ENCODE measurements at places on chromosomes 4 and X. TPM values are rescaled to one million over a fixed set of nuclear protein-coding genes. Genes with fewer than 3 reads are reported as not detected.

HAND2 gene
- not detected for total RNA-seq

DNA sequence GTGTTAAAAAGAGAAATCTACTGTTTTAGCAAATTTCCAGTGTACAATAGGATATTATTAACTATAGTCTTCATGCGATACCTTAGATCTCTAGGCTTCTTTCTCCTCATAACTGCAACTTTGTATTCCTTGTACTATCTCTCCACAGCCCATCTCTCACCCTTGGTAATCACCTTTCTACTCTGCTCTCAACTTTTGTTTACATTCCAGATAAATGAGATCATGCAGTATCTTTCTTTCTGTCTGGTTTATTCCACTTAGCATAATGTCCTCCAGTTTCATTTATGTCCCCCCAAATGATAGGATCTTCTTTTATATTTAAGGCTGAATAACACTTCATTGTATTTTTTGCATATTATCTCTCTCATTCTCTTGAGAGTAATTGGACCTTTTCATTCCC lies 165.5 kb downstream of the HS3ST1 start:
- H3K27ac ChIP-seq, result no peak overlapping the region
- no peak for DNase-seq
- no peak overlapping the region for H3K4me3 ChIP-seq
- no peaks in the 10 kb centered on the region for H3K4me1 ChIP-seq
- H3K36me3 ChIP-seq, result no peaks in the 10 kb centered on the region
- H3K27me3 ChIP-seq, result no peaks in the 10 kb centered on the region

NKX1-1 gene
- not detected for total RNA-seq

GRCh38 chr4:42359711-42360110 lies 37.6 kb upstream of the SHISA3 start:
- no peak overlapping the region for H3K27ac ChIP-seq
- DNase-seq, result no peak
- no peaks in the 10 kb centered on the region for H3K27me3 ChIP-seq

VCX gene
- not detected for total RNA-seq

- H3K27ac ChIP-seq, result no peak overlapping the region
- no peak for DNase-seq
- no peak overlapping the region for H3K4me3 ChIP-seq
- H3K36me3 ChIP-seq, result no peaks in the 10 kb centered on the region
- H3K27me3 ChIP-seq, result no peaks in the 10 kb centered on the region
Observed at GRCh38 chr4:148094149-148094548, 348.1 kb downstream of the NR3C2 start.

FAM156B gene
- total RNA-seq, result 11.6 TPM

FRG2 gene
- total RNA-seq, result 0.59 TPM

DNA sequence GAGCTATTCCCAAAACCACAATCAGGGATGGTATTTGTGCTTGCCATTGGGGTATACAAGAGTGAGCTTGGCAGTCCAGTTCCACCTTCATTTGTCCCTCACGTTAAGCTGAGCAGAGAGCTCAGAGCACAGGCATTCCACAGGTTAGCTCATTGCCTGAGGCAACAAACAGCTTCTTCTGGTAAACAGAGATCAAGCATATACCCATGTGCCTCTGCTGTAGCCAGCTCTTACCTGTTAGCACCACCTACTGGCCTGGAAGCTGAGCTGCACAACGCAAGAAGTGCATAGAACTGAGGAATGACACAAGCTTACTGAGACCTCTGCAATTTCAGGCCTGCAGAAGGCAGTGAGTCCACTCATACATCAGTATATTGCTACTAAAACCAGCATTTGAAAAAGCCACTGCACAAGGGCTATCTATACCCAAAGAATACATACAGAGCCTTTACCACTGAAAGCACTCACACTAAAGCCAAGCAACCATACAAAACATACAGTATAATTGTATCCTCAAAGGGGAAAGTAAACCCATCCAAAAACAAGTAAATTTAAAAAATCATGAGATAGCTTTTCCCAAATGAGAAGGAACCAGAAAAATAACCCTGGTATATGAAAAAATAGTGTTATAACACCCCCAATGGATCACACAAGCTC lies 258.3 kb upstream of the GABRA2 start:
- no peak for DNase-seq
- H3K27me3 ChIP-seq, result no peaks in the 10 kb centered on the region
- no peaks in the 10 kb centered on the region for H3K36me3 ChIP-seq
- no peaks in the 10 kb centered on the region for H3K4me1 ChIP-seq

HTR2C gene
- not detected for total RNA-seq

MAGEA8 gene
- total RNA-seq, result not detected

ETDA gene
- total RNA-seq, result not detected

GRCh38 chr4:146478009-146478408 lies 43.7 kb downstream of the SLC10A7 start:
- no peaks in the 10 kb centered on the region for H3K36me3 ChIP-seq
- no peak for DNase-seq
- no peaks in the 10 kb centered on the region for H3K27me3 ChIP-seq
- no peak overlapping the region for H3K4me3 ChIP-seq
- H3K4me1 ChIP-seq, result no peaks in the 10 kb centered on the region

- no peaks in the 10 kb centered on the region for H3K27me3 ChIP-seq
- DNase-seq, result peak; percentile 45
- no peaks in the 10 kb centered on the region for H3K4me1 ChIP-seq
- no peaks in the 10 kb centered on the region for H3K36me3 ChIP-seq
- H3K4me3 ChIP-seq, result no peak within 1 kb of the TSS
Observed at GRCh38 chrX:155997436-155997835, at the start of gene IL9R. Gene IL9R, plus strand, starts transcription at chrX:155997696. Its CDS starts 64 bp downstream, at chrX:155997760.

BMP15 gene
- total RNA-seq, result not detected

AR gene
- not detected for total RNA-seq

DNA sequence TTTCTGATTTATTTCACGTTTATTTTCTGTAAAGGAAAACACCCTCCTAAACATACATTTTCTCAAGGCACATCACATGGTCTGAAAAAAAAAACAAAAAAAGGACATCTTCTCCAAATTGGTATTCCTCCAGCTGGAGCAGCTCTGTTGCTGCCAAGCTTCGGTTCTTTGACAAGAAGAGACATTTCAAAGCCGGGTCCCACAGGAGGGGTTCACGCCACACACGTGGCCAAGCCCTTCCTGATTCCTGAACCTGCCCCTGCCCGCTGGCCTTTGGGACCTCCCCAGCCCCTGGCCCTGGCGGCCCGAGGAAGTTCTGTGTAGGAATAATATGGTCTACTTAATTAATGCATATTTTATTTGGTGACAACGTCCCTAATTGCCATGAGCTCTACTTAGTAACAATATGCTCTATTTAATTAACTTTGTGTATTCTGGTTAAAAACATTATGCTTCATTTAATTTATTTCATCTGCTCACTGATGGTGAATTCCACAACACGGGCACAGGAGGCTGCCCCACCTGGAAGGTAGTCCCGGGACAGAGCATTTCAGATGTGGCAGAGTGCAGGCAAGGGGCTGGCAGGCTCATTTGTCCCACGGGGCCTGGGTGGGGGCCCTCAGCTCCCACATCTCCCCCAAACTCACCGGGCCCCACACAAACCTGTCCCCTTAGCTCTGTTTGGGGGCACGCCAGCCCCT lies 5.4 kb upstream of the RGS12 start:
- peaks cover 6% of the 10 kb centered on the region for H3K4me1 ChIP-seq
- no peaks in the 10 kb centered on the region for H3K36me3 ChIP-seq
- no peak overlapping the region for H3K4me3 ChIP-seq
- H3K27me3 ChIP-seq, result peaks cover 7% of the 10 kb centered on the region
- H3K27ac ChIP-seq, result no peak overlapping the region
- DNase-seq, result no peak

- DNase-seq, result no peak
- no peak overlapping the region for H3K4me3 ChIP-seq
- H3K27me3 ChIP-seq, result no peaks in the 10 kb centered on the region
- no peaks in the 10 kb centered on the region for H3K36me3 ChIP-seq
- no peak overlapping the region for H3K27ac ChIP-seq
- H3K4me1 ChIP-seq, result no peaks in the 10 kb centered on the region
Observed at GRCh38 chrX:104435249-104435648, 130.8 kb upstream of the IL1RAPL2 start.

TMEM128 gene
- 26.6 TPM for total RNA-seq

CDK16 gene
- total RNA-seq, result 49.1 TPM

UGT2B15 gene
- total RNA-seq, result not detected

PNMA5 gene
- not detected for total RNA-seq

- no peak overlapping the region for H3K4me3 ChIP-seq
- DNase-seq, result no peak
- no peaks in the 10 kb centered on the region for H3K36me3 ChIP-seq
- peaks cover 5% of the 10 kb centered on the region for H3K4me1 ChIP-seq
Observed at GRCh38 chrX:154979629-154980028, 42.9 kb downstream of the F8 start.

AFF1 gene
- total RNA-seq, result 32.9 TPM

Data from CD8-positive, alpha-beta memory T cell (primary cell).